ENCODE measurements at places on chromosomes 1 and 21.
A peak's percentile ranks its signal among the peaks of the same experiment; 100 is the strongest.

DNA sequence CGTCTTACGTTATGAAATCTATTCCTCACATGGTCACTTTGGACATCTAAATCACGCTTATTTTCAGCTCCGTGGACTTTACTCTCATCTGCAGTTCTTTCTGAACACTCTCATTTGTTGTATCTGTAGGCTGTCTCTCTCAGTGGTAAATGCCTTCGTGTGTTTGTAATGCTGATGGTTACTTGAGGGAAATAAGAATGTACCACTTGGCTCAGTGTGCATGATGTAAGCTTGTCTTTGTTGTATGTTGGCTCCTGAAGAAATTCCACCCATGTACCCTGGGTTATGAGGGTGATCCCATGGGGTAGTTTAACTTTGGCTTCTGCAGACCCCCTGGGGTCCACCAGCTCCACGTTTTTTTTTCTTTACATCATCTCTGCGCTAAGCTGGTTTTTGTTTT is 378.4 kb downstream of the SETD4 start:
- DNase-seq = no peak

DNA sequence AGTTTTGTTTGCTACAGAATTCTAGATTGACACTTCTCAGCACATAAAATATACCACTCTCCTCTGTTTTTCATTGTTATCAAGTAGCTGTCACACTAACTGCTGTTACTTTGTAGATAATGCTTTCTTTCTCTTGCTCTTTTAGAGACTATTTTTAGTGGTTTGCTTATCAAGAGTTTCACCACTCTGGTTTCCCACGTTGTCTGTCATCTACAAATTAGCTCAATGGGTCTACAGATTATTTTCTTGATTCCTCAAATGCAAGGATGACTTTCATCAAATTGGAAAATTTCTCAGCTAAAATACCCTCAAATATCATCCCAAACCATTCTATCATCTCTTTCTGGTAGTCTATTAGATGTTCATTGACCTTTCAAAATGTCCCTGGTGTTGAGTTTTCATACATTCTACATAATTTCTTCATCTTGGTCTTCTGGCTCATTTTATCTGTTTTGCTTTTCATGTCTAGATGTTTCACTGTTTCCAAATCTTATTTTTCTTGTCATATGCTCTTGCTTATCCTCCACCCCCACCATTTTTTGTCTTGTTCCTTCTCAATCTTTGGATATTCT is 122.5 kb downstream of the TRIM33 start:
- DNase-seq = no peak

GRCh38 chr1:231603598-231604275 is 22.9 kb upstream of the DISC1 start:
- DNase-seq = peak; percentile 23

DNA sequence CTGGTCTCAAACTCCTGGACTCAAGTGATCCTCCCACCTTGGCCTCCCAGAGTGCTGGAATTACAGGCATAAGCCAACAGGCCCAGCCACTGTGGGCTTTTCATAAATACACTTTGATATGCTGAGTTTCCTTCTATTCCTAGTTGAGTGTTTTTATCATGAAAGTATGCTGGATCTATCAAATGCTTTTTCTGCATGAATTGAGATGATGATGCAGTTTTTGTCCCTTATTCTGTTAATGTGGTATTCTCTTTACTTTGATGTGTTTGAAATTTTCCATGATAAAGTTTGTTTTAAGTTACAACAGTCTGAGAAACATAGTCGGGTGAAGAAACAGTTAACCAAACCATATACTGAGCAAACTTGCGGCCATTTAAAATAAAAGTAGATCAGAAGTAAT is 24.1 kb downstream of the RNF115 start:
- DNase-seq = no peak

DNA sequence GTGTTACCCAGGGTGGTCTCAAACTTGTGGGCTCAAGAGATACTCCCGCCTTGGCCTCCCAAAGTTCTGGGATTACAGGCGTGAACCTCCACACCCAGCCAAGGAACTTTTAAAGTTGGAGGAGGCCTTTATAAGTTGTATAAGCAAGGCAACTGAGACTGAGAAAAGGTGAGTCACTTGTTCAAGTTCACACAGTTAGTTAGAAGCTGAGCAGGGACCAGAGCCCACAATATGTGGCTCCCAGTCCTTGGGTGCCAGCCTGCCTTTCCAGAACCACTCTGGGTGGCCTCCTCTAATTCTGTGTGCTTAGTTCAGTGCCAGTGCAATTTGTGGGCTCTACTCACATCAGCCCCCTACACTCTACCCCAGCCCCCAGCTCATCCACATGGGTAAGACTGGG is 3.7 kb downstream of the RAB25 start:
- no peak for DNase-seq

Data from MG63 (cell line).